ENCODE measurements at places on chromosomes 6 and 20.
A peak's percentile ranks its signal among the peaks of the same experiment; 100 is the strongest.

- DNase-seq = no peak
These were observed 28.8 kb upstream of the TCFL5 start for GRCh38 chr20:62890444-62890843.

- DNase-seq = no peak
These were observed 51.4 kb upstream of the LGSN start for GRCh38 chr6:63371104-63371715.

GRCh38 chr6:81511423-81511822, 241.1 kb downstream of the TENT5A start:
- DNase-seq = no peak

DNA sequence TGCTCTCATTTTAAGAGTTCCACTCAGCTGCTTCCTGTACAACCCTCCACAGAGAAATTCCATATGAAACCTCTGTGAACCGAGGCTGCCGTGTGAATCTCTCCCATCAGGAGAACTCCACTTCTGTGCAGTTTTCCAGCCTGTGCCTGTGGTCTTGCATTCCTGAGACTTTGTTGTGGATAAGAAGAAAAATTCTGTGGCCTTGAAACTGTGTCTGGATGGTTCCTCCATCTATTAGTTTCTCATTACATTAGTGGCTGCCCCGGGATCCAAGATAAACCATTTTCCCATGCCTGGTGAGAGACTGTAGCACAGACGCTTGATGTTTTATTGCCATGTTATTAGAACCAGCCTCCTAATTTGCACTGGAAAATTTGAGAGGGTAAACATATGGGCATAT, 40.8 kb upstream of the TIAM2 start:
- DNase-seq = no peak

- no peak for DNase-seq
These were observed 111.2 kb downstream of the TRERF1 start for GRCh38 chr6:42340511-42340910.

- no peak for DNase-seq
These were observed 227.3 kb downstream of the PREX1 start for GRCh38 chr20:48600470-48600945.

DNA sequence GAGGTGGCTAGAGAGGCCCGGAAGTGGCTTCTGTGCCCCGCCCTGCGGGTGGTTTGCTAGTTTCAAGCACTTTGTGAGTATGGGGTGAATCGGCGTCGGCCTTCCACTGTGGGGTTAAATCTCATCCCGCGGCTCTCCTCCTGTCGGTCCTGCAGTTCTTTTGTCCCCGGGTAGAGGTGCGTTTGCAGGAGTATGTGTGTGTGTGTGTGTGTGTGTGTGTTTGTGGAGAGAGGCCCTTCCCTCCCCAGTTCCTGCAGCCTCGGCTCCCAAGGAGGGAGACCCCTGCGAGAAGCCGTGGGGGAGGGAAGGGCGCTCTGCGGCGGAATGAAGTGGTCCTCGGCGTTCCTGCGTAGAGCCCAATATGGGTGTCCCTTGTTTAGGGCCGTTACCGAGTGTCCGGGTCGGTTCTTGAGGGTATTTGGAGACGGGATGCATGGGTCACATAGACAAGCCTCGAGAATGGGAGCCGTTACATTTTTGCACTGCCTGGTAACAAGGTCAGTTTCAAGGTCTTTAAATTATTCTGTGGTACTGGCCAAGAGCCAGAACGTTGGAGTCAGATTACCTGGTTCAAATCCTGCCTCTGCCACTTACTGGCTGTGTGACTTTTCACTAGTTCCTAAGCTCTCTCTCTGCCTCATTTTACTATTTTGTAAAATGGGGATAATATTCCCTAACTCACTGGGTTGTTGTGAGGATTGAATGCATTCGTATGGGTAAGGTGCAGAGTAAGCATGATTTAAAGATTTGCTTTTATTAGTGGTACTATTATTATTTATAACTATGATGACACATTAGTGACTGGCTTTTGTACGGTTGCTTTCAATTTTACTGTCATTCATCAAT, at the start of gene ZKSCAN3:
TSS of gene ZKSCAN3 (plus strand) at position 56 of the 846 bp plus-strand sequence. CDS start 9,640 bp downstream, outside the sequence.
- DNase-seq = peak; percentile 68

DNA sequence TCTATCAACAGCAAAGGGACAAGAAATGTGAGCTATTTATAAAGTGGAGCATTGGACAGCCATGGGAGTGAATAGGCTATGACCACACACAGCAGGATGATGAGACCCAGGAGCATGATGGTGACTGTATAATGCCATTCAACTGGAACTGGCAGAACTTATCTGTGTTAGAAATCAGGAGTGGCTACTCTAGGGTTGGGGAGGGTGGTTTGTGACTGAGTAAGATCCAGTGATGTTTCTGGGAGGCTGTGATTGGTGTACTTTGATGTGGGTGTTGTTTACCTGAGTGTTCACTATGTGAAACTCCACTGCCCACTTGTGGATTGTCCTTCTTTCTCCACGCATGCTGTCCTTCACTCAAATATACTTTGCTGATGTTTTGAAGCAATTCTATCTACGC, 11.5 kb upstream of the HLA-B start:
- DNase-seq = no peak

DNA sequence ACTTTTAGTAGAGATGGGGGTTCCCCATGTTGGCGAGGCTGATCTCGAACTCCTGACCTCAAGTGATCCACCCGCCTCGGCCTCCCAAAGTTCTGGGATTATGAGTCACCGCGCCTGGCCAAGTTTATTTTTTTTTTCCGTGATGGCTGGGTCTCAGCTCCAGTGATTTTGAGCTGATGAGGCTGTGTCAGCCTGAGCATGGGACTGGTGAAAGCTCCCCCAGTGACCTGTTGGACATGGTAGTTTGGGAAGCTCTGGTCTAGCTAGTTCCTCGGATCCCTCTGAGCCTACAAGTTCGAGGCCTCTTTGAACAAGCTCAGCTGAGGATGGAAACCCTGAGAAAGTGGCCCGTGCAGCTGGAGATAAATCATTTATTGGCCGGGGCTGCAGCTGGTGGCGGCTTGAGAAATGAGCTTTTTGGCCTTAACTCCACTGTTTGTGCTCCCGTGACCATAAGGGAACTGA, 126.8 kb downstream of the SNX5 start:
- no peak for DNase-seq

- no peak for DNase-seq
These were observed 56.7 kb downstream of the APCDD1L start for GRCh38 chr20:58458342-58459057.

DNA sequence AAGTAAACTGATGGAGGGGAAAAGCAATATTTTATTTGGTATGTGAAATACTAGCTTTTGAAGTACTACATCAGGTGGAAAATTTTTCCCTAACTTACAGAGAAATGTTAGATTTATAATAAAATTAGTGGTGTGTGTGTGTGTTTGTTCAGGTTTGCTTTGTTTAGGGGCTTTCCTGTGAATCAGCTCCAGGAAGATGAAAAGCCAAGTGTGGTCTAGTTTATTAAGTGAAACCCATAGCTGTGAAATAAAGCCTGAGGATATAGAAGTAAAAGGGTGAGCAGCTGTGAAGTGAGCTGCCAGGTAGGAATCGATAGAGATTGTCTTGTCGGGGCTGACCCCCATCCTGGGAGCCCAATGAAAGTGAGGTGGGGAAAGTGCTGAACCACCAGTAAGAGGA, 347.6 kb upstream of the IMPG1 start:
- DNase-seq = no peak

DNA sequence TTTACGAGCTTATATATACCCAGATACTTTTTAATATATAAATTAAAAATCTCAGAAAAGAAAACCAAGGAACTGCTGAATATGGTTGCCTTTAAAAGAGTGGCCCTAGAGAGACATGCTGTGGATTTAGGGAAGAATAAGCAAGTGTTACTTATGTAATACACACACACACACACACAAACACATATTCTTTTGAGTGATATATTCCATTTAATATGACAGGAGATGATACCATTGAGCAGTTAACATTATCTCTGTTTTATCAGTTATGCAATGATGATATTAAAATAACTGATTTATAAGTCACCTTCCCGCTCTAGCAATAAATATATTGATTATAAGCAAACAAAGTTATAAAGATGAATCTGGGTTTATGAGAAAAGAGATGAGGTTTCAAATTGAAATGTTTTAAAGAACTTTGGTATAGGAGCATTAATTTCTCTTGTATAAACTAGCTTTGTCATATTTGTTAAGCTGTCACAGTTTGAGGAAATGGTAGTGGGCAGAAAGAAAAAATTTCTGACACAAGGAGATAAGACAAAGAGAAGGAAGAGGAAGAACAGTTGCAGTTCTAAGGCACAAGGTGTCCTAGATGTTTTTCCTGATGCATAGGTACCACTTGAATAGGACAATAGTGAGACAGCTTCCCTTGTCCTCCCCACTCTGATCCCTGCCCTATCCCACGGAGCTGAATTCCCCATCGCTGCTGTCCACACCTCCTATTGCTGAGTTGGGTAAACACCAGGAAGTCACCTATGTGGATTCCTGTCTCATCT, 26.4 kb downstream of the GPX5 start:
- DNase-seq = no peak

- no peak for DNase-seq
These were observed 828 bp downstream of the TP53RK start for GRCh38 chr20:46688151-46689081.

DNA sequence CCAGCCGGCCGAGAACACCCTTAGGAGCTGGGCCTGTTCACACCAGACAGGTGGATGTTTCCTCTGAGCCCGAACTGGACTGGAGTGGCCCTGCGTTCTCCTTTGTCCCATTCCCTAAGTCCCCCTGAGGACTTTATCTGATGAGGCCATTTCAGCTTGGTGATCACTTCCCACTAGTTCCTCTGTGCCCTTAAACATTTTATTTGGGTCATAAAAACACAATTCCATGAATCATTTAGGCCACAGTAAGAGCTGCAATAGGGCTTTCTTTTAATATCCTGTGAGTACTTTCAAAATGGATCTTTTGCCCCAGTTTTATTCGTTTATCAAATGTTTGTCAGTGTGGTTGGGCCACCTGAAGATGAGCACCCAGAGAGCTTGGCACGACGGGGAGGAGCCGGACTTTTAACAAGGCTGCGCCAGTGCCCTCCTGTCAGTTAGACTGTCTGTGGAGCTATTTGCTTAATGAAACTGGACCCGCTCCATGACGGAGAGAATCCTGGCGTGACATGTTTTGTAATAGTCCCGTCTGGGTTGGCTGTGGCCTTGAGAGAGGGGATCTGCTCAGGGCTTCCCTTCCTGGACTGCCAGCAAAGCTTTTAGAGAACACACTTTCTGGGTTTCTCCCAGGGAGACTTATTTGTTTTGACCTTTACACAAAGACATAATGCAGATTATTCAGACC, 53.5 kb downstream of the ZDHHC14 start:
- DNase-seq = no peak

Measured in activated naive CD4-positive, alpha-beta T cell (primary cell).